ENCODE measurements at places on chromosomes 4 and X.
A peak's percentile ranks its signal among the peaks of the same experiment; 100 is the strongest.

- DNase-seq = no peak
Measured at GRCh38 chrX:107677501-107677901, 49.2 kb downstream of the PRPS1 start.

DNA sequence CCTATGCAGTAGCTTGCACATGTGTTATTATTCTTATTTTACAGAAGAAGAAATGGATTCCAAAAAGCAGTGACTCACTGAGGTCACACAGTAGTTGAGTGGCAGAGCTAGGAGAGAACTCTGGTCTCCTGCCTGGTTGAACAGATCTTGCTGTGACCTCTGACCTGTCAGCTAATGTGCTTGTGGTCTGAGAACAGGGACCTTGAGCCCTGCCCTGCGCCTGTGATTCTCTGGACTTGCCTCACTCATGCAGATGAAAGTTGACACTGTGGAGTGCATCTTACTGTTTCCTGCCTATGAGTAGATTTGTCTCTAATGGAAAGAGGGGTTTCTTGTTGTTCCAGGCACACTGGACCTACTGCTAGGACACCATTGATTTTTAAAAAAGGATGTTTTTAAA is 32.3 kb downstream of the ETNPPL start:
- DNase-seq = no peak

DNA sequence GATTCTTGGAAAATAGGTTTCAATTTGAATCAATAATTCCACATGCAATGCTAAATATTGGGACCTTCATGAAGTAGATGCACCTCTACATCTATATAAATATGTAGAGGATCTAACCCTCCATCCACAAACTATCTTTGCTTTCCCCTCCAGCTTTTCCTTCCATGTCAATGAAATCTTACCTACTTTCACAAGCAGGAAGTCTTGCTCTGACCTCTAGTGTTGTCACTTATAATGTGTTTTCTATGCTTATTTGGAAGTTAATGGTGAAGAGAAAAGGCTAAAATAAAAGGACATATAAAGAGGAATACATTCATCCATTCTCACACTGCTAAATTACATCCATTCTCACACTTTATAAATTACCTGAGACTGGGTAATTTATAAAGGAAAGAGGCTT is 472.7 kb upstream of the DIAPH2 start:
- no peak for DNase-seq

- no peak for DNase-seq
Measured at GRCh38 chr4:153181700-153182099, 22.5 kb upstream of the TRIM2 start.

DNA sequence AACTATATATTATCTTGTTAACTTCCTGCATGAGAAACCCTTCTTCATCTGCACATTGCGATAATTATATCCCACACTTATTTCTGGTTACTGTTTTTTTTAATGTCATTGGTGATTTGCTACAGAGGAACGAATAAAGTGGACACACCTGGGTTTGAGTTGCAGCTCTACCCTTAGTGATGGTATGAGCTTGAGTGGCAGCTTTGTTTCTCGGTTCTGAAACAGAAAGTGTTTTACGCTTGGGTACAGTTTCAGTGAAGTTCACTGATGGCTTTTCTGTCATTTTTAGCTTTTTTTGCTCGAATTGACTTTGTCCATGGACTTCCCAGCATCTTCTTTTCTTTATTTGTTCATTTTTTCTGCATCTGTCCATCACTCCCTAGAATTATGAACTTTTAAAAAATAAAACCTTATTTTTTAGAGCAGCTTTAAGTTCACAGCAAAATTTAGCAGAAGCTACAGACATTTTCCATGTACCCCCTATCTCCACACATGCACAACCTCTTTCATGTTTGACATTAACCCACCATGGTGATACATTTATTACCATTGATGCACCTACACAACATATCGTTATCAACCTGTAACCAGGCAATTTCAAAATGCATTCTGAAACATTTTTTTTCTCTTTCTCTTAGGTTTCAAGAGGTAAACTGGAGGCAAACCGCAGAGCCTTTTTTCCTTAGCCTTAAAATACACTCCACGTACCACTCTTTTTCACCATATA is 1041.6 kb upstream of the PRKX start:
- DNase-seq = no peak

- DNase-seq = peak; percentile 4
Measured at GRCh38 chrX:79259073-79259689, 108.0 kb downstream of the ITM2A start.

- no peak for DNase-seq
Measured at GRCh38 chr4:139469216-139469615, 15.3 kb downstream of the RAB33B start.

GRCh38 chr4:16125571-16126445 is 42.0 kb upstream of the PROM1 start:
- DNase-seq = no peak

DNA sequence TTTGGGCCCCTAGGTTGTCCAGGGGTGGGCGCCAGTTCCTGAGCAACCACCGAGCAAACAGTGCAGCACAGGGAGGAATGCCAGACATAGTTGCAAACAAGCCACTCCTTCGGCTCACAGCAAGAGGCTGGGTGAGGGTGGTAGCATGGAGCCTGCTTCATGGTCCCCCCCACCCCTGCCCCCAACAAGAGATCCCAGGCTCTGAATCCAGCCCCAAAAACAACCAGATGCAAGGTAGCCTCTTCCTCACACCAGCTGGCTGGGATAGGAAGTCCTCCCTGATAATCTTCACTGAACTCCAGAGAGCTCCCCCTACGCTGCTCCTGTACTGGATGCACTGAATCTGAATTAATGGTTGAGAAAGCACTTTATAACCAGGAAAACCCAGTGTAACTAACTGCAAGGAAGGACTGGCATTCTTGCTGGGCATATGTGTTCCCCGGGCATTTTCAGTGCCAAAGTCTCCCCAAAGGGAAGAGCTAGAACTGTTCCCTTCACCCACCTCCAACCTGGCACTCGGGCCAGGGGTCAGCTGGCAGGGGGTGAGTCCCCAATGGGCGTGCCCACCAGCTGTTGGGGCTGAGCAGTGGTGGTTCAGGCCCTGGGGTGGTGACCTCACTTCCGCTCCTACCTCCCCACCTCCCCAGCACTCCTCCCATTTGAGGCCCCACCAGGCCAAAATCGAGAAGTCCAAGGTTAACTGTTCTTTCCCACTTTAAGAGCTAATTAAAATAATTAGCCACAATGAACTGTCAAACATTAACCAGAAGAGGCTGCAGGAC is 1.5 kb downstream of the ELF4 start:
- no peak for DNase-seq

GRCh38 chr4:25844961-25845712 is 17.7 kb downstream of the SEL1L3 start:
- DNase-seq = no peak

DNA sequence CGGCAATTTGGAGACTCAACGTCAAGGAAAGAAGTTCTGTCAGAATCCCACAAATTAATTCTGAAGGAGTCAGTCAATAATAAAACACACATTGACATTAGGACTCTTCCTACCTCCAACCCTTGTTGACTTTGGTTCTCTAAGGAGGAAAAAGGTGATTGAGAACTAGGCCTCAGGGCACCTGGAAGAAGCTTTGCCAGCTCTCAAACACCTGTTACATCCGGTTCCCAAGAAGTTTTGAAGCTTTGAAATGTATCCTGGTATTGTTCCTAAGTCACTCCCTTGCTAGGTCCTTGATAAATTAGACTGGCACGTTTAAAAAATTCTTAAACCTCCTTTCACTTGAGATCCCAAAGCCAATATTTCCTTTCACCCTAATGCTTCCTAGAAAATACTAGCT is 1.7 kb upstream of the CCDC160 start:
- no peak for DNase-seq

DNA sequence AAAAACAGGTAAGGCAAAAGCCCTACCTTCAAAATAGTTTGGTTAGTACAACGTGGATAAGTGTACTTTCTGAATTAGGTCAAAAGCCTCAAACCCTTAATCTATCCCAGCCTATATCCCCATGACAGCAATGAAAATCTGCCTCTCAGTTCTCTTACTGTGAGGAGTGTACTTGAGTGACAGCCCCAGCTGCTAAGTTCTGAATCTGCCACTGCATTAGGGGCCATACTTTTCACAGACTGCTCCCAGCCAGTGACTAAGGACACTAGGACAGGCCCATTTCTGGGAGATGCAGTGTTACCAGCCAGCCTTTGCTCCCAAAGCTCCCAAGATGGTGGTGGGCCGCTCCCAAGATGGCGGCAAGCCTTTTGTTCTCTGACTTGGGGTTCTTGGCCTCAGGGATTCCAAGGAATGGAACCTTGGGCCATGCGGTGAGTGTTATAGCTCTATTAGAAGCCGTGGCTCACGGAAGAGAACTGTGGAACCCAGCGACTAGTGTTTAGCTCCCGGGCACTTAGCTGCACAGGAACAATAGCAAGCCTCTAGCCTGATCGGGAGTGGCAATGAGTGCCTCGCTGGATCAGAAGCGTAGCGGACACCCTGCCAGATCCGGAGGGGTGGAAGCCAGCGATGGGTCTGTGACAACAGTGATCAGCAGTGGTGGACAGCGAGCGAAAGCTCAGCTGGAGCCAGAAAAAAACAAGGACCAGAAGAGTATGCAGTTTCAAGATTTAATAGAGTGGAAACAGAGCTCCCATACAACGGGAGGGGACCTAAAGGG is 175.6 kb upstream of the NRK start:
- no peak for DNase-seq

DNA sequence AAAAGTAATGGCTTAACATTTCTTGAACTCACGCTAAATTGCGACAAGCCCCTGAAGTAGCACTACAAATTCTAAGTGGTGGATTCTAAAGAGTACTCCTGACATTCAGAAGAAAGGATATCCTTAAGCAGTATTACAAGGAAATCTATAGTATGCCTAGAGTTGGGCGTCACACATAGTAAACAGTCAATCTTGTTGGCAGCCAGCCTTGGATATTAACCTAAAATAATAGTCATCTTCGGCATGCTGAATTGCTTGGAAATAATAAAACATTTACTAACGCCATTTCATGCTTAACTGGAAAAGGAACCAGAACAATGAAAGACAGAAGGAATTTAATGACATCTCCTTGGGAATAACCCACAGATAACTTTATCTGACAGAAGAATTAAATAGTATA is 18.6 kb downstream of the ATP8A1 start:
- no peak for DNase-seq

DNA sequence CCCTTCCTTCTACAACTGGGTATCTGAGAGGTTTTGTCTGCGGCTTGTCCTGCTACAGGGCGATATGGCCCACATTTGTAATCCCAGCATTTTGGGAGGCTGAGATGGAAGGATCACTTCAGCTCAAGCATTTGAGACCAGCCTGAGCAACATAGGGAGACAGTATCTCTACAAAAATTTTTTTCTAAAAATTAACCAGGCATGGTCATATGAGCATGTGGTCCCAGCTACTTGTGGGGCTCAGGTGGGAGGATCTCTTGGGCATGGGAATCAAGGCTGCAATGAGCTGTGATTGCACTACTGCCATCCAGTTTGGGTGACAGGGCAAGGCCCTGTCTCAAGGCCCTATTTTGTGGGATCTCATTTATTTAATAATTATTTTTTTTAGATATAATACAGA is 420.6 kb upstream of the PABPC4L start:
- no peak for DNase-seq

GRCh38 chr4:45693746-45694145 is 430.1 kb downstream of the GABRG1 start:
- DNase-seq = no peak

- DNase-seq = no peak
Measured at GRCh38 chr4:151227172-151227571, 49.8 kb upstream of the PRSS48 start.

- DNase-seq = no peak
Measured at GRCh38 chr4:159828687-159829086, 725.8 kb downstream of the RAPGEF2 start.

DNA sequence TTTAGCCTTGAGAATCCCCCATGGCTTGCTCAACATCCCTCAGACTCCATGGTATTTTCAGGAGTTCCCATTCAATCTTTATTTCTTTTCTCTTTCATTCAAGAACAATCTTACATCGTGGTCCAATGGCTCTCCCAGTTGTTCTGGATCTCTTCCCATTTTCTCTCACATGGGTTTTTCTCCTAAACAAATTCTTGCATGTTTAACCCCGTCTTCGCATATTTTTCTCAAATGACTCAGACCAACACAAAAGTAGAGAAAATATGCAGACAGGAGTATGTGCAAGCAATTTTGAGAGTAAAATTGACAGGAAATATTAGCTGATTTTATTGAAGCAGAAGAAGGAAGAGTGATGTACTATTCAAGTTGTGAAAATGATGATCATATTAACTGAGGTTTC is 396.4 kb upstream of the TRAM1L1 start:
- DNase-seq = no peak

DNA sequence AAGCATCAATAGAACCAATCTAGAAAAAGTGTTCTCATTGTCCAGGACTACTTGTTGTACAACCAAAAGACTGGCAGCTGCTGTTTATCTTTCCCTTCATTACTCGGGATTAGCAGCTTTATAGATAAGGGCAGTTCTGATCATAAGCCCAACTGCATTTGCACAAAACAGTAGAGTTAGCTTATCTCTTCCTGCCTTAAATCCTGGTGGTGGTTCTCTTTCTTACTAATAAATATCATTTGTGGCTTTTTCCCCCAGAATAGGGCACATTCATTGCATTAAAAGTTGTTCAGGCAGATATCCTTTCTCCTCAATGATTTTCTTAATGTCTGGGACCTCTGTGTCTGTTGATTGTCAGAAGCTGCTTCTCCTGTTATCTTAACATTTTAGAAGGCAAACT is 20.2 kb upstream of the RRAGB start:
- no peak for DNase-seq

- no peak for DNase-seq
Measured at GRCh38 chr4:127179256-127180087, 453.3 kb upstream of the INTU start.

GRCh38 chr4:24411806-24412205 is 172.5 kb downstream of the DHX15 start:
- no peak for DNase-seq

- DNase-seq = no peak
Measured at GRCh38 chr4:67055319-67055718, 490.0 kb downstream of the CENPC start.

DNA sequence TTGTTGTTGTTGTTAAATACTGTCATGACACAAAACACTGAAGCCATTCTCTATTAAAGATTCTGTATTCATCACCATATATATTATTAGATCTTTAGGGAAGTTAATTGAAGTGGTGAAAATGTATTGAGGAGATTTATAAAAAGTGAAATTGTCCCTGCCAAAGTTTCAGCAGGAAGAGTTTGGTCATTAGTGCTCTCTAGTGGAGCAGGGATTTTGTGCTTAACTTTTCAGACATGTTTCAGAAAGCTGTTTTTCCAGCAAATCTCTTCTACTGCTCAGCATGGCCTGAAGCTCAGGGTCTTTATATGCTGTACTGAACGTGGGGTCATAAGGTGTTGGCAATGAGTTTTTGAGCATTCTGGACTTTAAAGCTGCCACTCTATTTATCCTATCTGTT is 36.7 kb upstream of the CXXC4 start:
- no peak for DNase-seq

DNA sequence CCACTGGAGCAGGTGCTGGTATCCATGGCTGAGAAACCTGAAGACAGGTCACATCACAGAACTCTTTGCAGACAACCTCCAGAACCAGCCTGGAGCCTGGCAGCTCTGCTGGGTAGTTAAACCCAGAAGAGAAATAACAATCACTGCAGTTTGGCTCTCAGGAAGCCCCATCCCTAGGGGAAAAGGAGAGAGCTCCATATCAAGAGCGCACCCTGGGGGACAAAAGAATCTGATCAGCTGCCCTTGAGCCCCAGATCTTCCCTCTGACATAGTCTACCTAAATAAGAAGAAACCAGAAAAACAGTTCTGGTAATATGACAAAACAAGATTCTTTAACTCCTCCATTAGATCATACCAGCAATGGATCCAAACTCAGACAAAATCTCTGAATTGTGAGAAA is 823.2 kb upstream of the FRG1 start:
- DNase-seq = no peak

- DNase-seq = no peak
Measured at GRCh38 chrX:139820358-139820984, 112.4 kb downstream of the ATP11C start.
